ENCODE measurements at places on chromosomes 7 and 10.

DNA sequence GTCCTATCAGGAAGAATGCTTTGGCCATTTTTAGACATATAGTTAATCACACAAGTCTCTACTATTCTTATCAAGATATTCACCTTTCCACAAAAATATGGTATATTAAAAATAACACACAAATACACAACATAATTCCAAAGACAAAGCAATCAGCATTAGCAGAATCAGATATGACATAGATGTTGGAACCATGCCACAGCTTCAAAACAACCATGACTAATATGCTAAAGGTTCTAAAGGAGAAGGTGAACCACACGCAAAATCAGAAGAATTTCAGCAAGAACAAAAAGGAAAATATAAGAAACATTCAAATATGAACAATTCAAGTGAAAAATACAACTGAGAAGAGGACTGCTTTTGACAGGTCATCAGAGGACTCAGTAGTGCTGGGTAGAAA lies 670.2 kb upstream of the SORCS1 start:
- no peak for DNase-seq

- no peak for DNase-seq
Observed at GRCh38 chr7:115145512-115145911, 223.6 kb downstream of the MDFIC start.

GRCh38 chr10:83849150-83849549 lies 290.2 kb upstream of the GHITM start:
- DNase-seq: no peak

DNA sequence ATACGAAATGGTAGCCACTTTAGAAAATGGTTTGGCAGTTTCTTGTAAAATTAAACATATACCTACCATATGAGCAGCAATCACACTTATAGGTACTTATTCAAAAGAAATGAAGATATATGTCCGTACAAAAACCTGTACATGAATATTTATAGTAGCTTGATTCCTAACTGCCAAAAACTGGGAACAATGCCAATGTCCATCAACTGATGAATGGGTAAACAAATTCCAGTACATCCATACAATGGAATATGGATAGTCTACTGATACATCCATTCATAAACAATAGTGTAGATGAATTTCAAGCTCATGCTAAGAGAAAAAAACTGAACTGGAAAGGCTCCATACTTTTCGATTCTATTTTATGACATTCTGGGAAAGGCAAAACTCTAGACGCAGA lies 68.5 kb downstream of the AGK start:
- DNase-seq: no peak

DNA sequence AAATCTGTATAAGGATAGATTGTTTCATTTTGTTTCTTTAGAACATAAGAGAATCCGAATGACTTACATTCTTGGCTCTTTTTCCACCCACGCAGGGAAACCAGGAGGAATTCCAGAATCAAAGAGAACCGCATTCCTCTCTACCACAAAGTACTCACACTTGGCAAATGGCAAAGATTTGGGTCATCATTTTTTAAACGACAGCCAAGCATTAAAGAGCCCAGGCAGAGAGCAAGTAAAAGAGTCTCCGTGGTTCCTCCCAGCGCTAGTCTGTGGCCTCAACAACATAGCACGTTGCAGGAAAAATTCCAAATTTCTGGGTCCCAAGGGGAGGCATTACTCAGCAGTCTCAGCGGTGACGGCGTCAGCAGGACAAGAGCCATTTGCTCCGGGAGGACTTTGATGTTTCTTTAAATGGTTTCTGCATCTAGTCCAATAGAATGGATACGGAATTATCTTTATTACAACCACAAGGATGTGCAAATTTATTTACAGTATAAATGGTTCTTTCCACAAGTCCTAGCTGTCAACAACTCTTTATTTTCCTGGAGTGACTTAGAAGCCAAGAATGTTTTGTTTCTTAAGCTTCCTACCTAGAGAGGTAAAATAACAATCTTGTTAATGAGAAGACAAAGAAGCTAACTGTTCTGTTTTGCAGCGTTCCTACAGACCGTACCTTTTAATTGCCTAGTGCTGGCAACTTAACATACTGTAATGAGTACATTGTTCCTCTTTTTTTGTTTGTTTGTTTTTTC lies 232.5 kb downstream of the SKIDA1 start:
- DNase-seq: no peak

DNA sequence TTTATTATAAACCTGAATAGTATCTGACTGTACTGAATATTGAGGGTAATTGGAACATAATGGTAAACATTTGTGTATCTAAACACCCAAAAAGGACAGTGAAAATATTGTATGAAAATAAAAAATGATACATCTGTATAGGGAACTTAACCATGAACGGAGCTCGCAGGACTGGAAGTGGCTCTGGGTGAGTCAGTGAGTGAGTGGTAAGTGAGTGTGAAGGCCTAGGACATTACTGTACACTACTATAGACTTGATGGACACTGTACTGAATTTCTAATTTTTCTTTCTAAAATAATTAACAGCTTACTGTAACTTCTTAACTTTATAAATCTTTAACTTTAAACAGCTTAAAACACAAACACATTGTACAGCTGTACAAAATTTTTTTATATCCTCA lies 454.5 kb upstream of the FZD8 start:
- DNase-seq: no peak

- no peak for DNase-seq
Observed at GRCh38 chr10:50536617-50537240, 87.0 kb downstream of the SGMS1 start.

- DNase-seq: no peak
Observed at GRCh38 chr10:69042838-69043237, 45.1 kb upstream of the SRGN start.

- DNase-seq: no peak
Observed at GRCh38 chr10:112812586-112812985, 137.5 kb upstream of the TCF7L2 start.

- DNase-seq: no peak
Observed at GRCh38 chr7:36781011-36781738, 56.9 kb upstream of the AOAH start.

DNA sequence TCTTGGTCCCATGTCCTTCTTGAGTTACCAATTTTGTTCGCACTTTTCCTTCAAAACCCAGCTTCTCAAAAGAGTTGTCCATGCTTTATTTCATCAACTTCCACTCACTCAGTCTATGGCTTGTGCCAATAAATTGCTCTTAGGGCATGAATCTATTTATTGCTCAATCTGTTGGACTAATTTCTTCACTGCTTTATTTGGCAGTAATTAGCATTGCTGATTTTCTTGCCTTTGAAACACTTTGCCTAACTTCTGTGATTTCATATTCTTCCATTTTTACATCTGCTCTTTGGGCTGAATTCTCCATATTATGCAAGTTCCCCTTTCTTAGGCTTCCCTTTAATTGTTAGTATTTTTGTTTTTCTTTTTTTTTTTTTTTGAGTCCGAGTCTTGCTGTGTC lies 16.8 kb downstream of the DLD start:
- no peak for DNase-seq

- no peak for DNase-seq
Observed at GRCh38 chr10:128694851-128695725, 568.9 kb upstream of the MKI67 start.

- DNase-seq: no peak
Observed at GRCh38 chr7:50509459-50509858, 55.7 kb downstream of the DDC start.

GRCh38 chr10:72389014-72389413 lies 34.3 kb upstream of the DNAJB12 start:
- no peak for DNase-seq

- no peak for DNase-seq
Observed at GRCh38 chr10:115971921-115972320, 301.1 kb downstream of the GFRA1 start.
